ENCODE measurements at places on chromosomes 2 and 18.
A peak's percentile ranks its signal among the peaks of the same experiment; 100 is the strongest.

DNA sequence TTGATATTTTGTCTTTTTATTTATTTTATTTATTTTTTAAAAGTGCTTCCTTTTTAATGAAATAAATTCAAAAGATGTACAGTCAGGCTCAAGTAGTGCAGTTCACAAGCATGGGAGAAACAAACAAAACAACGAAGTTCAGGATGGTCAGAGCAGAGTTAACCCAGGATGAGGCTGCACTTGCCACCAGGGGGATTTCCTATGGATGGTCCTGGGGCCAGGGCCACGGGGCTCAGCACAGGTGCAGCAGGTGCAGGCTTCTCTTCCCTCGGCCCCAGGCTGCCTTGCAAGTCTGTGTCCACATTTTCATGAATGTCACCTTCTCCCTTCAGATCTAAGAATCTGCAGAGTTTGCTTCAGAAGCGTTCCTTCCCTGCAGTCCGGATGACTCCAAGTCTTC, 76.5 kb downstream of the CDCA7 start:
- H3K27me3 ChIP-seq: no peaks in the 10 kb centered on the region
- H3K36me3 ChIP-seq: no peaks in the 10 kb centered on the region
- H3K4me3 ChIP-seq: no peak overlapping the region
- H3K4me1 ChIP-seq: peaks cover 9% of the 10 kb centered on the region

- DNase-seq: peak; percentile 19
- peaks cover 7% of the 10 kb centered on the region for H3K27me3 ChIP-seq
These were observed at the start of gene STON1 for GRCh38 chr2:48530033-48530811. Gene STON1, plus strand, starts transcription at chr2:48530154. Its CDS starts 50,480 bp downstream, at chr2:48580634.

GRCh38 chr2:72889991-72890390, 2.8 kb downstream of the SPR start:
- no peak for DNase-seq
- H3K27ac ChIP-seq: no peak overlapping the region
- no peak overlapping the region for H3K4me3 ChIP-seq
- peaks cover 12% of the 10 kb centered on the region for H3K4me1 ChIP-seq
- peaks cover 13% of the 10 kb centered on the region for H3K36me3 ChIP-seq

GRCh38 chr2:127086990-127087790, 19.8 kb downstream of the BIN1 start:
- H3K27ac ChIP-seq: peak overlapping the region; percentile 100
- no peaks in the 10 kb centered on the region for H3K27me3 ChIP-seq
- H3K4me1 ChIP-seq: peaks cover 94% of the 10 kb centered on the region
- H3K4me3 ChIP-seq: peak overlapping the region; percentile 24

GRCh38 chr2:46269001-46269400, 28.2 kb upstream of the EPAS1 start:
- H3K4me3 ChIP-seq: no peak overlapping the region

Measured in gastrocnemius medialis (tissue), 4 donors.